ENCODE measurements at places on chromosomes 11 and 22.

DNA sequence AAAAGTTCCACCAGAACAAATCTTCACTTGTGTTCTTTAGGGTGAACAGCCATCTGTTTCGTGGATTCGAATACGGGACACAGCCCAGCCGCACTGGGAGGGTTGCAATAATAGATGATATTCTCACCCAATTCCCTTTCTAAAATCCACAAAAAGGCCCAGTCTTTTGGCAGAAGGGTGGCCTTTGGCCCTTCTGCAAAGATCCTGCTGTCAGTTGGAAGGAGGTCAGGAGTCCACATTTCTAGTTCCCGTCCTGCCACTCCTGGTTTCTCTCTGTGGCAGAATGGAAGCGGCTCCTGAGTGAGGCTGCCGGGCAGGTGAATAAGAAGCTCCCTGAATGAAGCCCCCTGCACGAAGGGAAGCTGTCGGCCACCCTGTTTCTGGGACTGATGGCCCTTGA lies 11.2 kb upstream of the LINC01488 start:
- DNase-seq: no peak

- DNase-seq: no peak
Measured at GRCh38 chr11:79040348-79040747, 400.5 kb downstream of the TENM4 start.

DNA sequence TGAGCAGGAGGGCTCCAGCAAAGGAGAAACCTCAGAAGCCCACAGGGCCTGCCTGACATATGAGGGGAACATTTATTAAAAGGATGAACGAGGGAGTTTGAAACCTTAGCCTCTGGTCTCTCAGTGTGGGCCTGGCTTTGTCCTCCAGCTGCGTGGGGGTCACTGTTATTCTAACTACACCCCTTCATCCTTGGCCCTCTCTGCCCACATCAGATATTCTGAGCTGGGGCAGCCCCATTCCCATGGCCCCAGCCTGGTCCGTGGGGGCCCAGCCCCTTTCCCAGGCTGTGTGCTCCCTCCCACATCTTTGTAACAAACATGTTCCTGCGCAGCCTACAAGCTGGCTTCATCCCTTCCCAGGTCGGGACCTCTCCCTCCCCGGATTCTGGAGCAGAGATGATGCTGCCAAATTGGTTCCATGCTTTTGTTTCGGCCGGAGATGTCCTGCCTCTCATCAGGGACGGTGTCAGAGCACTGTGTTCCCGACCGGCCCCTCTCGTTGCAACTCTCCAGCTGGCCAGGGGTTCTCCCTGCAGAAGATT lies 4.0 kb downstream of the FXYD6 start:
- DNase-seq: no peak

DNA sequence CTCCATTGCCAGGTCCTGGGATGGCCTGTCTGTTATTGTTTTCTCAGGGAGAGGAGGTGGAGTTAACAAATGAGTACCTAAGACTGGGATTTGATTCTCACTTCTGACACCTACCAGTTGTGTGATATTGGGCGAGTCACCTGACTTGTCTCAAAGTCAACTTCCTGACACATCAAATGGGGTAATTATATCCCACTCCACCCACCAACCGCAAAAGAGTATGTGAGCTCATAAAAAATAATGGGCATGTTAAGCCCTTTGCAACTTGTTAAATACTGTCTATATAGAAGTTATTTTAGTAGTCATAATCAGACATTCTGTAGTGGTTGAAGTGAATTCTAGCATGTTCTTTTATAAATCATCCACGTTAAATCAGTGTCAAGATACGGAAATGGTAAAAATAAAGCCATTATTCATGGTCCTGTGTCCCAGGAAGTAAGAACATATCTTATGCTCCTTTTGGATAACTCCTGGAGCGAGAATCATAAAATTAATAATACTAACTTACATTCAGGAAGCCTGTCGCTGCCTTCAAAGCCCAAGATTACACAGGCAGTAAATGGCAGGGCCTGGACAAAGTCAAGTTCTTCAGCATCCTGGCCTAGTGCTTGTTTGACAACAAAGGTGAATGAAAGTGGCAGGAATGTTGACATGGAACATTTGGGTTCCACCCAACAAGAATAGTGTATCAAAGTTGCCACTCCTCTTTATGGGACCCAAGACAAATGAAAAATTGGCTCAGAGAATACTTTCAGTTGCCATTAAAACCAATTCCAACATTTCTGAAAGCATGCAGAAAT lies 54.3 kb downstream of the SYTL2 start:
- DNase-seq: no peak

DNA sequence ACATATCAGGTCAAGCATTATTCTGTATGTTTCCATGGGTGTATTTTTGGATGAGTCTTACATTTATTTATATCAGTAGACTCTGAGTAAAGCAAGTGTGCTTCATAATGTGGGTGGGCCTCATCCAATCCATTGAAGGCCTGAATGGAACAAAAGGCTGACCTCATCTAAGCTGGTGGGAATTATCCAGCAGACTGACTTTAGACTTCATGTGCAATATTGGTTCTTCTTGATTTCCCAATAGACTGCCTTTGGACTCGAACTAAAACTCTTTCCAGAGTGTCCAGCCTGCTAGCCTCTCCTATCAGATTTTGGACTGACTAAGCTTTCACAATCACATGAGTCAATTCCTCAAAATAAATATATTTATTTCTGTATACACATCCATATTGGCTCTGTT lies 116.2 kb downstream of the KIF18A start:
- no peak for DNase-seq

DNA sequence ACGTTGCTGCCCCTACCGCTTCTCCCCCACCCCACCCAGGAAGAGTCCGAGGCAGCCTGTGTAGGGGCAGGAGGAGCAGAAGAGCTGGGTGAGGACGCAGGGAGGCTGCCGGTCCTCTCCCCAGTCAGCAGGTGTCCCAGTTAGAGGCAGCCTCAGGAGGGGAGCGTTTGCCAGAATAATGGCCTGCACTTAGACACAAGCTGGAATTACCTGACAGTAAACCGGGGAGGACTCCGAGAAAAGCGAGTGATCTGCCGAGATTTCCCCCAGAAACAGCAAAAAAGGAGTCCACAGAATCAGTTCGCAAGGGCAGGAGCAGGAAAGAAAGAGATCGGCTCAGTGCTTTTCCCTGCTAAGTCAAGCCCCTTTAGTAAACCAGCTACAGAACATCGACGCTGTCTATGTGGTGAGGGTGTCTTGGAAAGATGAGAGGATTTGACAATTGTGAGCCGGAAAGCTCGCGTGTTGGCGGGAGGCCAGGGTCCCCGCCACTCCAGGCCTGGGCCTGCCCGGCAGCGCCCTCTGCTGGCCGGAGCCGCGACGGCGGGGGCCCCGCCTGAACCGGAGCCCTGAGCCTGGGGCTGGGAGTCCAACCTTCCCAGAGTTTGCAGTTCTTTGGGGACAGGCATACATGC lies 17.7 kb upstream of the THRSP start:
- DNase-seq: peak; percentile 93

GRCh38 chr22:45735273-45735672 lies 63.6 kb downstream of the ATXN10 start:
- no peak for DNase-seq

- no peak for DNase-seq
Measured at GRCh38 chr11:100739666-100740065, 52.6 kb downstream of the ARHGAP42 start.

- no peak for DNase-seq
Measured at GRCh38 chr11:101456812-101457211, 127.0 kb downstream of the TRPC6 start.

DNA sequence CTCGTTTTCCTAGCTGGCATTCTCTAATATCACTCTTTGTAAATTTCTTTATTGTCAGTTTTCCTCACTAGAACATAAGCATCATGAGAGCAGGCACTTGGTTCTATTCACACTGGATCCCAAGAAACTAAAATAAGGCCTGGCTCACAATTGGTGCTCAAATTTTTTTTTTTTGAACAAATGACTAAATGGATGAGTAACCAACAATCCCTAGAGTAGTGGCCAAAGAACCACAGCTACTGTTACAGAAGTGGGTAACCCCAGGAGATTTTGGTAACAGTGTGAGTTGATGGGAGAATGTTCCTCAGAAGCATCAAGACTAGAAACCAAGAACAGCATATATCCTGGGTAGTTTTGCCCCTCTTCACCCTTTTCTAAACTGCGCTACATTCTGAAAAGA lies 572.6 kb downstream of the INSC start:
- DNase-seq: no peak

- DNase-seq: no peak
Measured at GRCh38 chr11:110757962-110758755, 45.9 kb upstream of the ARHGAP20 start.

DNA sequence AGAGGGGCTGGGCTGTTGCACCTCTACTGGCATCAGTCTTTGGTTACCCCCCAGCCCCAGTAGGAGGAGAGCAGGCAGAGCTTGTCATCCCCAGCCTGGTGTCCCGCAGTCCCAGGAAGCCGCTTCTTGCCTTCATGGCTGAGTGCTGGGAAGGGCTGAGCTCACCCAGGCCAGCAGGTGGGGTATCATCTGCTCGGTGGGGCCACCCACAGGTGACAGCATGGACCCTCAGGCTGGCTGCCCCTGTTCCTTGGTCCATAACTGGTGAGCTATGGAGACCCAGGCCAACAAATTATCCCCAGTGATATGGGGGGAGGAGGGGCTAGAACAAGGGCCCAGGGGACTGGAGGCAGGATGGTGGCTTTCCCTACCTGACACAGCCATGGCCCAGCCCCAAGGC lies 6.5 kb upstream of the RHOD start:
- no peak for DNase-seq

- no peak for DNase-seq
Measured at GRCh38 chr11:131568318-131568717, 197.9 kb downstream of the NTM start.

DNA sequence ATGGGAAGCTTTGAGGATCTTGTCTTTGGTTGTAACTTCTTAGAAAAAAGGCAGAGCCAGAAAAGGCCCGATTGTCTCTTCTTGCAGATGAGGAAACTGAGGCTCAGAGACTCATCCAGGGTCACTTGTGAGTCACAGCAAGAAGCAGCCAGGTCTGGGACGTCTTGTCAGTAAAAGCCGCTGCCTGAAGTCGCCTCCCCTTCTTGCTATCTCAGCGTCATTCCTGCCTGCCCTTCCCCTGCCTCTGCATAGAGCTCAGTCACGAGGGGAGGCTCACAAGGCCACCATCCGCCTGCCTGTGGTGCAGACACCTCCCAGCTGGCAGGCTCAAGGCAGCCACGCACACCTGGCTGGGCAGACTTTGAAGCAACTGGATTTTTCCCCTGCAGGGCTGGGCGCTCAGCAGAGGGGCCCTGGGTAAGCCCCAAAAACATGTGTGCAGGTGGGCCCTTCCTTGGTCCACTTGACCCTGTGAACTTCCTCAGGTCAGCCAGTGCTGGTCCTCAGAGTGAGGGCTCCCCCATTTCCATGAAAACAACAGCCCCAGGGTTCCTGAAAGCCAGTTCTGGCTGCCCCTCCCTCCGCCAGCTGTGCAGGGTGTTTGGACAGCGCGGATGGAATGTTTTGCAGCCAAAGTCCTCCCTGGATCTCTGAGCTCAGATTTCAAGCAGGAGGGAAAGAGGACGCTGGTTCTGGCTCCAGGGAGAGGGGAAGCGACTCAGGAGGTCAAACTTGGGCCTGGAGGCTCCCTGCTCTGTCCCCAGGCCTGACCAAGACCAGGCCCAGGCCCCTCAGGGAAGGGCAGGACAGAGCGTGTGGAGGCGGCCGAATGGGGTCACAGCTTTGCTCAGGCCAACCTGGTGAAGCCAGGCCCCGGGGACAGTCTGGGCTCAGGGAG lies 6.0 kb upstream of the RAB3IL1 start:
- DNase-seq: peak; percentile 91

DNA sequence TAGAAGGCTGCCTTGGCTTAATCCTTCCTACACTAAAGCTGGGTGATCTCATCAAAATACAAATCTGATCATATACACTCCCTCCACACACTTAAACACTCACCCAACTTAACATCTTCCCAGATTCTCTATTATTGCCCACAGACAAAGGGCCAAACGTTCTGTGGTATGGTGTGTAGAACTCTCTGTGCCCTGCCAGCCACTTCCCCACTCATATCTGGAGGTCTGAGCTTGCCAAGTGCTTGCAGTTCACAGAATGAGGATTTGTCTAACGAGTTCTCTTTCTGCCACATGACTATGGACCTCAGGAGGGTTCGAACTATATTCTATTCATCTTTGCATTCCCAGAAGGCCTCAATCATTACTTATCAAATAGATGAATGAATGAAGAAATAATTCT lies 77.6 kb downstream of the MPPED2 start:
- no peak for DNase-seq

- DNase-seq: no peak
Measured at GRCh38 chr22:29369460-29369859, 18.9 kb downstream of the AP1B1 start.

GRCh38 chr11:18209058-18209457 lies 27.5 kb downstream of the SAA4 start:
- DNase-seq: no peak

- peak; percentile 75 for DNase-seq
Measured at GRCh38 chr22:38862375-38863329, 9.4 kb downstream of the CBX6 start.

DNA sequence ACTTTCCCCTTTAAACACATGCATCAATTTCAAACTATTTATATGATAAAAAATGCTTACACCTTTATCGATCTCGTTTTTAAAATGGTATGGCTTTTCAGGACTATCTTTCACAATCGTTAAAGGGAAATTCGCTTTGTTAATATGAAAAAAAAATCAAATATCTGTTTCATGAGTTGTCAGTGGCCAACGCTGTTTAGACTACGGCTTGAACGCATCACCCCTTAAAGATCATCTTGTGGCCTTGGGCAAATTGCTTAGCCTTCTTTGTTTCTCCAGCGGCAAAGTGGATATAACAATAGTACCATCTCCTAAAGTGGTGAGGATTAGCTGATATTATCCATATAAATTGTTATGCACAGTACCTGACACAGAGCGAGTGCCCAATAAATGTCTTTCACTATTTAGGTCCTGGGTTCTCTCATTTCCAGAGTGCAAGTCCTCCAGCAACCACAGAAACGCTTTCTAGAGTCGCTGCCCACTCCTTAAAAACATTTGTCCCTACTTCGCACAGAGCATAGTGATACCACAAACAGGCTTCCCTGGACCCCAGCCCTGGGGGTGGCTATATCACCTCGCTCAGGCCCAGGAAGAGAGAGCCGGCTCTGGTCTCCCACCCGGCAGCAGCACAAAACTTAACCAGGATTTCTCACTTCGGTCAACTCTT lies 904 bp downstream of the SLC35F2 start:
- DNase-seq: no peak

DNA sequence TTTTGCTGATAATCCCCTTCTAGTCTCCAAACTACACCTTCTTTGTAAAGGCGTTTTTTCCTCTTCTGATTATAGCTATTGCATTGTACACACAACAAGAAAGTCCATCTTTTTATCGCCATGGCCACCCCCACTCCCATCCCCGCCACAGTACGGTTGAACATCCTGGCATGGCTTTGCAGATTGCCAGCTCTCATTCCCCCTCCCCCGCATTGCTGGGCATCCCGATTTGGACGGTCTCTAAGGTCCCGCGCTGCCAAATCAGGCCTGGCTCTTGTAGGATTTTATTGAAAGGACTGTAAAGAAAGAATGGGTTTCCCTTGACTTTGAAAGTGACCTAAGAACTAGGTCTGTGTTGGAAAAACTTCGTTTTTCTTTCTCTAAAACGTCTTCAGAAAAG lies 916 bp upstream of the SLC6A5 start:
- DNase-seq: no peak

GRCh38 chr11:33317662-33318061 lies 60.5 kb downstream of the HIPK3 start:
- no peak for DNase-seq
